Hematopoietic multipotent progenitor cell treated with erythropoietin and hydrocortisone succinate and interleukin-3 and kit ligand, for 6 days (in vitro differentiated cells): ENCODE measurements at places on chromosomes 7 and 10.

GRCh38 chr10:61124756-61125530 lies 181.0 kb upstream of the RHOBTB1 start:
- DNase-seq = peak; percentile 9

GRCh38 chr7:33789871-33790630 lies 115.3 kb upstream of the BMPER start:
- DNase-seq = no peak

GRCh38 chr10:27390681-27391080 lies 113.4 kb upstream of the RAB18 start:
- DNase-seq = no peak

- peak; percentile 61 for DNase-seq
These were observed 12.9 kb downstream of the AGK start for GRCh38 chr7:141563956-141564623.

DNA sequence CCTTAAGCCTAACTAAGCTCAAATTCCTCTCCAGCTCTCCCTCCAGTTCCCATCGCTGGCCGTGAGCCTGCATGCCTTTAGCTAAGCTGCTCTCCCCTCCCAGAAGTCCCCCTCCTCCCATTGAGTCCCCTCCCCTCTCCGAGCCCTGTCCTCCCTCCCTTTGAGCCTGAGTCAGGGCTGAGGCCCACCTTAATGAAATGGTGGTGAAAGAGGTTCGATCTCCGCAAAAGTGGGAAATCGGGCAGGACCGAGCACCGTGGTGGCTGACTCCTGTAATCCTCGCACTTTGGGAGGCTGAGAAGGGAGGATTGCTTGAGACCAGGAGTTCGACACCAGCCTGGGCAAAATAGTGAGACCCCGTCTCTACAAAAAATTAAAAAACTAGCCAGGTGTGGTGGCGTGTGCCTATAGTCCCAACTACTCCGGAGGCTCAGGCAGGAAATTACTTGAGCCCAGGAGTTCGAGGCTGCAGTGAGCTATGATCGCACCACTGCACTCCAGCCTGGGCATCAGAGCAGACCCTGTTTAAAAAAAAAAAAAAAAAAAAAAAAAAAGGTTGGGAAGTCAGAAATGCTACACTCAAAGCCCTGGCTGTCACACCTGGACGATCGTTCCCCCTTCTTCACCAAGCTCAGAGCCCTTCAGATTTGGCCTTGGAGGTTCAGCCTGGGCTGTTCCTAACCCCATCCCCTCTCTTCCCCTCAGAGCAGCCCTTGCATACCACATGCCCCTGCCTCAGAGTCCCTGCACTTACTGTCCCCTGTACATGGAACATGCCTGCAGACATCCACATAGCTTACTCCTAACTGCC lies 995 bp upstream of the CLDN3 start:
- no peak for DNase-seq

DNA sequence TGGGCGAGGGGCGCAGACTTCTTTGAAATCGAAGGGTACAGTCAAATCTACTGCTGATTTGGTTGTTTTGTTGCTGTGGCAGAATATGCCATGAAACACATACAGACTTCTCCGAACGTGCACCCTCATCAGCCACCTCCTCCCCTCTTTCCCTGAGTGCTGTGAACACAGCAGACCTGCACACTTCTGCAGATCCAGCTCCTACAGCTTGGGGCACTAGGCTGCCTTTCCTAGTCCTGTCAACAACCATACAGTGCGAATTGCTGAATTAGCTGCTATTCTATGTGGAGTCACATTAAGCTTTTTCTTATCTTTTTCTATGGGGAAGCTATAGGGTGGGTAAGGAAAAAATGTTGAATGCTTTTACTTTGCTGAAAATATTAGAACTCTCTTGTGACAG lies 57.5 kb downstream of the COL17A1 start:
- peak; percentile 47 for DNase-seq

GRCh38 chr7:141544831-141545230 lies 6.4 kb upstream of the AGK start:
- no peak for DNase-seq

DNA sequence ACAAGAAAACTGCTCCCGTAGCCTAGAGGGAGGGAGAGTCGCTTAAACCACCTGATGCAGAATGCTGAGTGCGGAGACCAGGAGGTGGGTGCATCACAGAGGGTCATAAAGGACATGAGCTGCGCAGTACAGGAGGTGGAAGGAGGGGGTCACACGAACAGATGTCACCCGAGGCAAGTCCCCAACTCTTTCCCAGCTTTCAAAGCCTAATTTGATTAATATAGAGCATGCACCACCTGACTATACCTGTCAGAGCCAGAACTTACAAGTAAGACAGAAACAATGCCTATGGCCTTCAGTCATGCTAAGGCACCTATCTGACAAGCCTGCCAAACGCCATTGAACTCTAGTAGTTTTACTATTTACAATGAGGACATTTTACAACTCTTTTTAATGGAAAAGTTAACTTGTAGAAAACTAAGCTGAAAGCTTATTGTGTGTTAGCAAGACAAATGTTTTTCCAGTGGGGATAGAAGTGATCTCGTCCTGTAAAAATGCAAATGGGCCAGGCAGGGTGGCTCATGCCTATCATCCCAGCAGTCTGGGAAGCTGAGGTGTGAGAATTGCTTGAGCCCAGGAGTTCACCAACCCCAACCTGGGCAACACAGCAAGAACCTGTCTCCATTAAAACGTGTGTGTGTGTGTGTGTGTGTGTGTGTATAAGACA lies 1.1 kb upstream of the VOPP1 start:
- DNase-seq = no peak

DNA sequence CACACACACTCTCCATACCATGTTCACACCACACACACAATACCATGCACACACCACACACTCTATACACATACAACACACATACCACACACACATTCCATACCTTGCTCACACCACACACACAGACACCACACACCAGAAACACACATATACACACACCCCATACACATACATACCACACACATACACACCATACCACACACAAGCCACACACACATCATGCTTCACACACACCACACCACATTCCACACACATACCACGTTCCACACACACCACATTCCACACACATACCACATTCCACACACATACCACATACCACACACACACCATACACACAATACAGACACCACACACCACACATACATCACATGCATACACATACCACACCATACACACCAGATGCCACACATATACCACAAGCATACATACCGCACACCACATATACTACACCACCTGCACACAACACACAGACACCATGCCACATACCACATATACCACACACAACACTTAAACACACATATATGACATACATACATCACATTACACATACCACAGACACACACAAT lies 282.7 kb downstream of the POU6F2 start:
- no peak for DNase-seq

GRCh38 chr10:5943536-5943935 lies 33.8 kb downstream of the IL15RA start:
- DNase-seq = no peak

DNA sequence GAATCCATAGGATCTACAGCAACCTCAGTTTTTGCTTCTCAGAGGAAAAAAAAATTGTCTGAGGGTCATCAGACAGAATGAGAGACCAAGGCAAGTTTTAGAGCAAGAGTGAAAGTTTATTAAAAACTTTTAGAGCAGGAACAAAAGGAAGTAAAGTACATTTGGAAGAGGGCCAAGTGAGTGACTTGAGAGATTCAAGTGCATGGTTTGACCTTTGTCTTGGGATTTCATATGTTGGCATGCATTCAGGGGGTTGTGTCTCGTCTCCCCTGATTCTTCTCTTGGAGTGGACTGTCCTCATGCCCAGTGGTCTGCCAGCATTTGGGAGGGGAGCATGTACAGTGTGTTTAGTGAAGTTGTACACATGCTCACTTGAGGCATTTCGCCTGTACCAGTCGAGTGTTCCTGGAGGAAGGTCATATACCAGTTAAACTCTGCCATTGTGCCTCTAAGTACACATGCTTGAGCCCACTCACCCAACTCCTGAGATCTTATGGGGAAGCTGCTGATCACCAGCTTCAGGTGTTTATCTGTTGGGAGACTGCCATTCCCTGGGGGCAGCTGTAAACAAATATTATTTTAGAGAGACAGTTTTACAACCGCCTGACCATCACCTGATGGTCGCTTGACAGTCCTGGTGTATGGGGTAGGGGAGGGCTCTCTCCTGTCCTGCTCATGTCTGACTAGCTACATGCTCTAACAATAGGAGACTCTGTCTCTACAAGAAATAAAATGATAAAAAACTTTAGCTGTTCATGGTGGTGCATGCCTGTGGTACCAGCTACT lies 109.4 kb downstream of the EEPD1 start:
- peak; percentile 56 for DNase-seq

DNA sequence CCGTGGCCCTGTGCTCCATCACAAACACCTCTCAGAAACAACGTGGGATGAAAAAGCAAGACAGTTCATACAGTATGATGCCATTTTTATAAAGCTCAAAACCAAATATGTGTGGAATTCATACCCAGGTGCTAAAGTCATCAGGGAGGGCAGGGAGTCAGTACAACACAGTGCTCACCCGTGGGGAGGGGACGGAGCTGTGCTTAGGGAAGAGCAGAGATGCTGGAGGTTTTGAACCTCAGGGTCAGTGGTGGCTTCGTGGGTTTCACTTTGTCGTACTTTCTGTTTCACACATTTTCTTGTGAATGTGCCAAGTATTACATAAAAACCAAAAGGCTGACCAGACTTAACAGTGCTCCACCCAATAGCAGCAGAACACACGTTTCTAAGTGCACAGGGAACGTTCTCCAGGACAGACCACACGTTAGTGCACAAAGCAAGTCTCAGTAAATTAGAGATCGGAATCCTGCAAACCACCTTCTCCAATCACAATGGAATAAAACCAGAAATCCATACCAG lies 21.2 kb downstream of the ZMIZ2 start:
- DNase-seq = peak; percentile 50

DNA sequence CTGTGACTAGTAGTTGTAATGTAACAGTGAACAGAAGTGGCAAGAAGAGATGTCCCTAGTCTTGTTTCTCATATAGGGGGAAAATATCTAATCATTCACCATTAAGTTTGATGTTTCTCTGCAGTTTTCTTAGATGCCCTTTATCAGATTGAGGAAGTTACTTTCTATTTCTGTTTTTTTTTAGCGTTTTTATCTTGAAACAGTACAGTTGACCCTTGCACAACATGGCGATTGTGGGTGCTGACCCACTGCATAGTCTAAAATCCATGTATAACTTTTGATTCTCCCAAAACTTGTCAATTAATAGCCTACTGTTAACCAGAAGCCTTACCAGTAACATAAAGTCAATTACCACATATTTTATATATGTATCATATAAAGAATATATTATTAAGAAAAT lies 192.0 kb downstream of the ADK start:
- peak; percentile 50 for DNase-seq

- DNase-seq = no peak
These were observed 160.4 kb upstream of the NPVF start for GRCh38 chr7:25388681-25389080.

DNA sequence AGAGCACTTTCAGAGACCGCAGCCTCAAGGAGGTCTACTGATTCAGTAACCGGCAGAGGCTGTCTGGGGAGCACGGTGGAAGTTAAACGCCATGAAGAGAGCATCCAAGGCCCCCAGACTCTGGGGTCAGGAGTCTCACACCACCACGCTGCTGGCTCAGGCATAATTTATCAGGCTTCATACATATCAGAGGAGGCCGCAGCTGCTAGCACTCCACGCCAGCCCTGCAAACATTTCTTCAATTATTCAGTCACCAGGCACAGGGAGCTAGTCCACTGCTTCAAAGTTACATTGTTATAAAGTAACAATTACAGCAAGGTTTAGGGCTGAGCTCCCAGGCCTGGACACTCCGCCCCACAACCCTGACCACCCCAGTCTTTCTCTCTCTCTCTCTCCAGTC lies 97.8 kb downstream of the PAXIP1 start:
- DNase-seq = no peak

- peak; percentile 63 for DNase-seq
These were observed 741.4 kb upstream of the POT1 start for GRCh38 chr7:125670926-125671572.

GRCh38 chr10:43127442-43127841 lies 10.8 kb upstream of the CSGALNACT2 start:
- DNase-seq = no peak

DNA sequence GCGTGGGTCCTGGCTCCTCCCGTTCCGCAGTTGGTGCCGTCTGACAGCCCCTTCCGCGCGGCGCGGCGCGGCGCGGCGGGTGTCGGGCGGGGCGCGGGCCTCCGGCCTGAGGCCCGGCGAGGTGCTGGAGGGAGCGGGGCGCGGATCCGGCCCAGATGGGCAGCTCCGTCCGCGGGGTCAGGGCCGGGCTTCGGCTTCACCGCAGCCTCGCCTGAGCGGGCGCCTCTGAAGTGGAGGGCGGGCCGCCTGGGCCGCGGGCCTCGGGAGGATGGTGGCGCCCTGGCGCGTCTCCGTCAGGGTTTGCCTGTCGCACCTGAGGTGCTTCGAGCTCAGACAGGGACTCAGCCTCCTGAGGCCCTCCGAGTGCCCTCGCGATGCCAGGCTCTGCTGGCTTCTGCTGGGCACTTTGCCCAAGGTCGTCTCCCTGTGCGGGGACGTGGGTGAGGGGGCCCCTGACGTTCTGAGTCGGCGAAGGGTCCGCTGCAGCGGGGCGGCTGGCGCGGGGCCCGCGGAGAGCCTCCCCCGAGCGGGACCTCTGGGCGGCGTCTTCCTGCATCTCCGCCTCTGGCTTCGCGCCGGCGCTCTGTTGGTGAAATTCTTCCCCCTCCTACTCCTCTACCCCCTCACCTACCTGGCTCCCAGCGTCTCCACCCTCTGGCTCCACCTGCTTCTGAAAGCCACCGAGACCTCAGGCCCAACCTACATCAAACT lies 473 bp downstream of the ADCK2 start:
- DNase-seq = peak; percentile 54
